ENCODE measurements at places on chromosomes 7 and 10.

DNA sequence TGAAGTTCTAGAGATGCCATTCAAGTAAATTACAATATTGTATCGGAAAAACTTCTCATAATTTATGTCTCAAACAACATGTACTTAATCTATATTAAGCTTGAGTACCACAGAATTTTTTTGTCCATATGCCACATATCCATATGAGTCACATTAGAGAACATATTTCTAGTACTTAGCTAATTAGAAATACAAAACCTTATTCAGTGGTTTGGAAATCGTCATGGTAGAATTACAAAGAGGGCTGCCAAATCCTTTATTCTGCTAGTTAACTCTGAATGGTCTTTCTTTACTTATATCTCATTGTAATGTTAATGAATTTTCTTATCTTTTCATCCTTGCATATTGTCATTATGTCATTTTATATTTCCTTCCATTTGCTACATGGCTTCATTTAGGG is 9.0 kb upstream of the VIM start:
- no peak for DNase-seq

GRCh38 chr10:37439826-37440225 is 314.4 kb downstream of the ANKRD30A start:
- no peak for DNase-seq

- no peak for DNase-seq
Observed at GRCh38 chr10:128498378-128498730, 372.1 kb upstream of the MKI67 start.

DNA sequence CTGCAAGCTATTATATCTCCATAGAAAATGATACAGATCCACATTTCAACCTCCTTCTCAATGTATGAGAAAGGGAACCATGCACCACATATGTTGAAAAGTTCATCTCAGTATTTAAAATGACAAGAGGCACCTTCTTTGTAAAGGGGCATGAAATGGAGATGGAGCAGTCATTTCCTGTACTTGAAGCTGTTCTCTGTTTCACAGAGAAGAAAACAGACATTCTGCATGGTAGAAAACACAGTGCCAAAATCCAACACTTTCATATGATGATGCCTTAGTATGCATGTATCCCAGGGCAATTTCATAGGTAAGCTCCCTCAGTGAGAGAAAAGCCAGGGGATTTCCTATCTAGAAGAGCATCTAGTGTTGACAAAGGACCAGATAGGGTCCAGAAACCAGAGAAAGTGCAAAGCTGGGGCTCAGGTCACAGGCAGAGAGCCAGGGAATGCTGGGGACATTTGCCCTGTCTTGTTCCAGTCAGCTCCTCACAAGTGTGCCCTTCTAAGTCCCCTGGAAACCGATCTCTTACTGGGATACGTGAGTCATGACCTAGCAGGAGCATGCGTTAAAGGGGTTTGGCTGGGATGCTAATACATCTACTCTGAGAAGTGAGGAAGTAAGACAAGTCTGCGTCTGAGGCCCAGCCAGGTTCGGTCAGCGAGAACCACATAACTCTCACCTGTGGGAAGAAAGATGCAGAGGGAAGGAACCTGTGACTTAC is 118.7 kb downstream of the ICA1 start:
- DNase-seq, result no peak

GRCh38 chr7:20304366-20304765 is 26.3 kb upstream of the ITGB8 start:
- no peak for DNase-seq

DNA sequence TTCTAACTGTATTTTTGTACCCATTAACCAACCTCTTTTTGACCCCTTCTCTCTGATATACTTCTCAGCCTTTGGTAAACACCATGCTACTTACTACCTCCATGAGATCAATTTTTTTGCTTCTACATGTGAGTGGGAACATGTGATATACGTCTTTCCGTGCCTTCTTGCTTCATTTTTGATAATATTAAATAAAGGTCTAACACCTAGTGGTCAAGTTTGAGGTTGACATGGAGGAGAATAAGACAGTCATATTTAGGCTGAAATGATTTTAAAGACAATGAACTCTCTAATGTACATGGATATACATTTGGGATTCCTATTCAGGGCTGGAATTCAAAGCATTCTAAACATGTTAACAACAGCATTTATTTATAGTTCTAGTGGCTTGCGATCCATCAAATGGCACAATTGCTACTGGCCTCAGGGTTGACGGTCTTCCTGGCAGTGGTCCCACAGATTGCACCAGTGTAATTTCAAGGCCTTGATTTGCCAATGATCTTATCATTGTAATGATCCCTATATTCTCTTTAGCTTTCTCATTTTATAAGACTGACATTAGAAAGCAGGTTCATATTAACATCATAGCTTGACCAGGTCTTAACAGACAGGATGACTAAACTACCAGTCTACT is 315.9 kb upstream of the ETV1 start:
- no peak for DNase-seq

GRCh38 chr10:48306870-48307710 is 613 bp downstream of the MAPK8 start:
- no peak for DNase-seq

DNA sequence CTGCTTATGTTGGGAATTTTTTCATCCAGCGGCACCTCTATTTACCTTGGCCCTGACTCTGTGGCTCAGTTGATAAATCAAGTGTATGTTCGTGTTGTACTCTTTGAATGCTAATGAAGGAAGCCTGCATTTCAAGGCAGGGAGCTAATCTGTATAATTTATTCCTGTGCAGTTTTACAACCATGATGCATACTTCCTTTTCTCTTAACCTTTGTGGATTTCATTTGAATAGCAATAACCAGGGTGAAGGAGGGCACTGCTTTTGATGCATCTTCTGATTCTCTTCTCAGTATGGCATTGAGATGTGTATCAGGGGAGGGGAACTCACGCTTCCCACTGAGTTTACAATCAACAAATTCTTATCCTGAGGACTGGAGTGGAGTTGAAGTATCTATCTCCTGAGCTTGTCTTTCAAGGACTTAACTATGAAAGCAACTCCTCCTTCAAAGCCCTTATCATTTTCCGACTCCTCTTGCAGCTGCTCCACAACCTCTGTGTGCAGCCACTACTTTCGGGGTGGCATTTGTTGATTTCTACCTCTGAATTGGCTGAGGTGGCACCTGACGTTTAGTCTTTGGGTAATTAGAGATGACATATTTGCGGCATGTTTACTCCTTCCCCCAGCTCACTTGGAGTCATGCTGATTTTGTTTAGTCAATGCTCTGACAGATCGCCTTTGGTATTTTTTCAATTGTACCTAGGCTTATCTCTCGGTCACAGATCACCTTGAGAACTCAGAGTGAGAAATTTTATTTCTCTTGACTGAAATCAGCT is 275.2 kb downstream of the PHTF2 start:
- DNase-seq, result no peak

- DNase-seq, result no peak
Observed at GRCh38 chr7:30093420-30093952, 41.3 kb upstream of the MTURN start.

DNA sequence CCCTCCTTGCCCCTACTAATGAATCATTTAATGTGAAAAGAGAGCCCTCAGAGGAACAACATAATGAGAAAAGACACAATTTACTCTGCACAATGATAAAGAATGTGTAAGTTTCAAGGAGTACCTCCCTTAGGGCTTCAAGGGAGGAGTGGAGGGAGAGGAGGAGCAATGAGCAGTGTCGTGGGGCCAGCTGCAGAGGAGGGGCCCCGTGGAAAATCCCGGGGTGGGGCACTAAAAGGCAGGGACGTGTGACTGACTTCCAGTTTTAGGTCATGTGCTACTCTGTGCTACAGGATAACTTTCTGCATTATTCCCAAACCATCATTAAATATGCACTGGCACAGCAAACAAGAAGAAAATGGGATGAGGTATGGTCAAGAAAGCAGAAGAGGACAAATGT is 108.1 kb downstream of the ANLN start:
- no peak for DNase-seq

- DNase-seq, result no peak
Observed at GRCh38 chr10:77609781-77610272, 27.8 kb downstream of the KCNMA1 start.

GRCh38 chr7:20030417-20030816 is 186.8 kb downstream of the MACC1 start:
- DNase-seq, result no peak

DNA sequence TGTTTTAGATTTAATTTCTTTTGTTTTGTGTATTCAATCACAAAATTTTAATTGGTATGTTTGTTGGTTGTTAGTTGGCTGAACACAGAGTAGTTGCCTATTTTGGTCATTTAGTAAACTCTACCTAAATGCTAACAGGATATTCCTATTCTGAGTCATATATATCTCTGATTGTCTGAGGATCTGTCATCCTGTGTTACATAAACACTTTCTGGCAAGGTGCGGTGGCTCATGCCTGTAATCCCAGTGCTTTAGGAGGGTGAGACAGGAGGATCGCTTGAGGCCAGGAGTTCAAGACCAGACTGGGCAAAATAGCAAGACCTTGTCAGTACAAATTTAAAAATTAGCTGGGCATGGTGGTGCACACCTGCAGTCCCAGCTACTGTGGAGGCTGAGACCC is 178.6 kb downstream of the PLCE1 start:
- no peak for DNase-seq

- no peak for DNase-seq
Observed at GRCh38 chr7:22486597-22486996, 13.4 kb downstream of the STEAP1B start.

DNA sequence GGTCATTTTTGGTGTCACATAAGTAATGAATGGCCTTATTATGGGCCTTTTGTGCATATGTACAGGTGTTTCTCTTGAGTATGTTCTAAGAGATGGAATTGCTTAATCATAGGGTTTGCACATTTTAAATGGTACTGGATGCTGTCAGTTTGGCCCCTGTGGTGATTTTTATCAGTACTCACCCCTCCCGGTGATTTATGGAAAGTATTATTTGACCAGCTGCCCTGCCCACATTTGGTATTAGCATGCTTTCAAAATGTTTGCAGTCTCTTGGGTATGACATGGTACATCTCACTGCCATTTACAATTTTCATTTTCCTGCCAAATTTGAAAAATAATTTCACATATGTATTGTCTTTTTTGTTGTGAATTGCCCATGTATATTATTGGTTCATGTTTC is 427.7 kb downstream of the LRMDA start:
- no peak for DNase-seq

DNA sequence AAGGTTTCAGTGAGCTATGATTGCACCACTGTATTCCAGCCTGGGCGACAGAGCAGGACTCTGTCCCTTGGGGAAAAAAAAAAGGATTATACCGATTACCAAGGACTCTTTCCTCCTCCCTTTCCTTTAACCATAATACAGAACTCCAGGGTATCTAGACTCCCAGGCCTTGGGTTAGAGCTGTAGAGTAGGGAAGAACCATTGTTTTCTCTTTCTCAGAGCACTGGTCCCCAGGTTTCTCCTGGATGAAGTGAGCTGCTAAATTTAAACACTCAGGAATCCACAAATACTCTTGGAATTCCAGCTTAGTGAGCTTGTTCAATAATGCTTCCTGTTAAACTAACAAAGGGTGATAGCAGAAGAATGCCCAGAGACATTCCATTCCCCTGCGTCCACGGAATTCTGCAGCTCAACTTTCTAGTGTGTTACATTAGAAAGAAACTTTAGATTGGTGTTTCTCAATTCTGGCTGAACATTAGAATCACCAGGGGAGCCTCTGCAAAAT is 14.6 kb upstream of the RPEL1 start:
- no peak for DNase-seq

- peak; percentile 30 for DNase-seq
Observed at GRCh38 chr10:30581779-30582380, 47.7 kb downstream of the LYZL2 start.

- no peak for DNase-seq
Observed at GRCh38 chr7:124489925-124490324, 275.7 kb downstream of the GPR37 start.

GRCh38 chr10:53025172-53025711 is 252.7 kb upstream of the MBL2 start:
- DNase-seq, result no peak

- DNase-seq, result no peak
Observed at GRCh38 chr7:146355216-146355615, 238.6 kb downstream of the CNTNAP2 start.

DNA sequence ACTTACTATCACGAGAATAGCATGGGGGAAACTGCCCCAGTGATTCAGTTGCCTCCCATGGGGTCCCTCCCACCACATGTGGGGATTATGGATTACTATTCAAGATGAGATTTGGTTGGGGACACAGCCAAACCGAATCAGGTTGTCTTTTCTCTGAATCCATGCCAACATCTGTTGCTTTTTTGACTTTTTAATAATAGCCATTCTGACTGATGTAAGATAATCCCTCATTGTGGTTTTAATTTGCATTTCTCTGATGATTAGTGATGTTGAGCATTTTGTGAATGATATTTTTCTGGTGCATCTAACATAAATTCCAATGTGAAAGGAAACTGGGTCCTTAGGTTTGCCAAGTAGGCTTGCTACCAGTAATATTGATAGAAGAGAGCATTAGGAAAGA is 69.0 kb upstream of the ARHGAP21 start:
- DNase-seq, result no peak

GRCh38 chr7:103348452-103348851 is 1.0 kb downstream of the PSMC2 start:
- DNase-seq, result no peak

DNA sequence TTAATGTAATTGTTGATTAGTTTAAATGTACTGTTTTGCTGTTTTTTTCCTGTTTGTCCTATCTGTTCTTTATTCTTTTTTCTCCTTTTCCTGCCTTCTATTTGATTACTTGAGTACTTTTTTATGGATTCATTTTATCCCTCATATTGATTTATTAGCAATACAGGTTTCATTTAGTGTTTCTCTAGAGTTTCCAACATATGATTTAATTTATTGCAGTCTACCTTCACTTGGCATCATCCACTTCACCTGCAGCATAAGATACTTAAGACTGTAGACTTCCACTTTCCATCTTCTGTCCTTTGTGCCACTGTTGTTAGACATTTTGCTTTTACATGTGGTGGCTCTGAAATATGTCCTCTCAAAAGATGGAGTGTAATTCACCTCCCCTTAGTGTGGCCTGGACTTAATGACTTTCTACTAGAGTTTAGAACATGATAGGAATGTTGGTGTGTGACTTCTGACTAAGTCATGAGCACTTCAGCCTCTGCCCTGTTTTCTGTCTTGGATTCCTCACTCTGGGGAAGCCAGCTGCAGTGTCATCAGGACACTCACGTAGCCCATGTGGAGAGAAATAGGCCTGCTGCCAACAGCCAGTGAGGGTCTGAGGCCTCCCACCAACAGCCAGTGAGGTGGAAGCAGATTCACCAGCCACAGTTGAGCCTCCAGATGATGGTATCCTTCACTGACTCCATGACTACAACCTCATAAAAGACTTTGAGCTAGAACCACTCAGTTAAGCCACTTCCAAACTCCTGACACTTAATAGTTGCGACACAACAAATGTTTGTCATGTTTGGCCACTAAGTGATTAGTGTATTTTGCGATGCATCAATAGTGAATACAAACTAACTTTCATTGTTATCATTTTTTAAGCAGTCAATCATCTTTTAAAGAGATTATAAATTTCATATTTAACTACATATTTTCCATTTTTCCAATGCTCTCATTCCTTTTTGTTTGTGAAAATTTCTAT is 643.5 kb upstream of the DPP6 start:
- no peak for DNase-seq
